Cerebellar cortex (tissue), 1 donor: ENCODE measurements at places on chromosomes 2 and 18.

- no peak for DNase-seq
Observed at GRCh38 chr2:128618642-128619041, 300.0 kb upstream of the HS6ST1 start.

DNA sequence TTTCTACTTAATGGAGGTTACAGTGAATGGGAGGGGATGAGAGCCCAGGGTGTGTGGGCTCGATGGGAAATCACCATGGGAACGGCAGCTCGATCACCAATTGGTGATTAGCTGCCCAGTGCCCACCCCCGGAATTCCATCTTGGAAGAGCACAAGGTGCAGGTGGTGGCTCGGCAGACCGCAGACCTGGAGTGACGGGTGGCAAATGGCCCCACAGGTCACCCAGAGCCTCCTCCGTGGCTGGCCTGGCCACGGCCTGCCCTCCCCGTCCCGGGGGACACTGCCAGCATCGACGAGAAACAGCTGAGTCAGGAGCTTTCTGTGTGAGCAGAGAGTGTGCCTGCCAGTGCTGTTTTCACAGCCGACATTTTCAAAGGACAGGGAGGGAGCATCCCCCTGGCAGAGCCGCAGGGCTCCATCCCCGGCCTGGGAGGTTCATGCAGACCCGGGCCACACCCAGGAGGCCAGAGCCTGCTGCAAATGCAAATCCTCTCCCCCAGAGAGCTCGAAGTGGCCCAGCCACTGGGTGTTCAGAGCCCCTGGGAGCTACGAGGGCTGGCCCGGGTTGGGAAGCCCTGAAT is 176.4 kb upstream of the MYT1L start:
- DNase-seq: no peak

GRCh38 chr2:122999258-122999657 is 1025.8 kb upstream of the CNTNAP5 start:
- no peak for DNase-seq

DNA sequence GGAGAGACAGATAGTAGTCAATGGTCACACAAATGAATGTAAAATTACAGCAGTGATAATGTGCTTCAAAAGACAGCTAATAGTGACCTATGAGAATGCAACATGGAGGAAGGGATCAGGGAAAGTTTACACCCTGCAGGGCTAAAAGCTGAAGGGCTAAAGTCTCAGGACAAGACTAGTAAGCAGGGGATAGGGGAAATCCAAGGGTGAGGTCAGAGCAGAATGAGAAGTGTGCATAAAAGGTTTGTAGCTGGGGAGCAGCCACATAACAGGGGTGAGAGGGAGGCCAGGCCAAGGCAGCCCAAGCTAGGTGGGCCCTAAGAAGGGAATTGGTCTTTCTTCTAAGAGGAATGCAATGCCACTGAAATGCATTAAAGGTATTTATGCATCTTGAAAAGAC is 746.3 kb downstream of the SATB2 start:
- no peak for DNase-seq
